Osteoblast (primary cell): ENCODE measurements at places on chromosomes 11 and 22.

DNA sequence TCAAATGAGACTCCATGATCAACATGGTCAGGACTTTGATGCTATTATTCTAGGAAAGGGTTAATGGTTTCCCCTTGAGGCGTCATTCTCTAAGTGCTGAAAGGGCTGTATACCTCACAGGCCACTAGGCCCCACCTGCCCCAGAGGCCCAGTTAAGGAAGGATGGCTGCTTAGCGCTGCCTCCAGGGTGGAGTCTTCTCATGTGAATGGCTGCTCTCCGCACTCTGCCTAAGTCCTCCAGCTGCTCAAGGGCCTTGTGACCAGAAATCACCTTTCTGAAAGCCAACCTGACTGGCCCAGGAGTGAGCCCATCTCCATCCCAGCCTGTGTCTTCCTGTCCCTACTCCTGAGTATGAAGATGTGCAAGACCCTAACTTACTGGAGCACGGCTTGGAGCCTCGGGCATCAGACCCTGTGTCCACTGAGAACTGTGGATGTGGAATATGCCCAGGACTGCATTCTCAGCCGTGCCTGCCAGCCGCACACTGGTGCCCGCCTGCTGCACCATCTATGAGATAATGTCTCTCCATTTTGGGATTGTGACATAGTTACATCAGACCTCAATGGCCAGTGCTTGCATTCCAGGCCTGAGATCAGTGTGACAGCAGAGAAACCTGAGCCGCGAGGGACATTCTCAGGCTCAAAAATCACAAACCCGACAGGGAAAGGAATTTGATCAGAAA lies 51.0 kb downstream of the SNX19 start:
- no peak for DNase-seq

GRCh38 chr11:111776398-111777093 lies 10.4 kb upstream of the PPP2R1B start:
- DNase-seq = no peak

- DNase-seq = no peak
Measured at GRCh38 chr11:118618115-118618990, 10.9 kb downstream of the PHLDB1 start.

GRCh38 chr22:20885557-20886323 lies 26.9 kb downstream of the SNAP29 start:
- peak; percentile 94 for DNase-seq

- no peak for DNase-seq
Measured at GRCh38 chr11:80424012-80424695, 983.3 kb upstream of the TENM4 start.

- DNase-seq = no peak
Measured at GRCh38 chr11:41534861-41535260, 75.4 kb upstream of the LRRC4C start.

DNA sequence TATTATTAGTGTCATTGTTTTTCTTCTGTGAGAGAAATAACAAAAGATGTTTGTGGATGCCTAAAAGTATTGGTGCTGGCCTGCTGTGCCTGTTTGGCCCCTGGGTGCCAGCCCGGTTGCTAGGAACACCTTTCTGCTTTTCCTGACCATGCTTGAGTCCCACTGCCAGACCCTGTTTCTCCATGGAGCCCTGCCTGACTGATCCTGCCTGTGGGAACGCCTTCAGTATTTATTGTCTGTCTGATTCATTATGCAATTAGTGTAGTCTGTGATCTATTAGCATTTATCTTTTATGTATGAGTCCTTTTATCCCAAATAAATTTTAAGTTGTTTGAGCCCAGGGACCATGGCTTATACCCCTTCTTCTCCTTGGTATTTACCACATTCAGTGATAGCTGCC lies 98.6 kb upstream of the MPPED2 start:
- no peak for DNase-seq

DNA sequence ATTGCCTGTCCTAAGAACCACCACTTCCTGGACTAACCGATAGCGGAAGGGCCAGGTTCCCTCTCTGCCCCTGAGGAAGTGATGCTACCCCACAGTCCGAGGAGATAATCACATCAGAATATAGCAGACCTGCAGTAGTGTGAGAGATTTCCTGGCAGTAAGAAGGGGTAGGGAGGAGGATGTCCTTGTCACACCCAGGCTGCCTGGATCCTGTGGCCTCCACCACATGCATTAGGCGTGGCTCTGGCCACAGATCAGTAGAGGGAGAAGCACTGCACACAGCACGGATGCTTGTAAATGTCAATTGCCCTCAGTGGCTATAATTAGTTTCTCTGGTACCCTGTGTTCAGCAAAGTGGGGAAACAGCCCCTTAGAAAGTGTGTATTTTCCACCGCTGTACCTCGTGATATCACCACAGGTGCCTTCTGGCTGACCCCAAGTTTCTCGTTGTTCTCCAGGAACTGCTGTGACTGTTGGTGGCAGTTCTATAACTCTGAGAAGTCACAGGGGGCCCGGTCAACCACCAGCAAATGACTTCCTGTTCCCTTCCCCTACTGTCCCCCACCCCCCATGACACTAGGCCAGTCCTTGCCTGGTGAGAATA lies 61.8 kb downstream of the UBASH3B start:
- DNase-seq = peak; percentile 14

DNA sequence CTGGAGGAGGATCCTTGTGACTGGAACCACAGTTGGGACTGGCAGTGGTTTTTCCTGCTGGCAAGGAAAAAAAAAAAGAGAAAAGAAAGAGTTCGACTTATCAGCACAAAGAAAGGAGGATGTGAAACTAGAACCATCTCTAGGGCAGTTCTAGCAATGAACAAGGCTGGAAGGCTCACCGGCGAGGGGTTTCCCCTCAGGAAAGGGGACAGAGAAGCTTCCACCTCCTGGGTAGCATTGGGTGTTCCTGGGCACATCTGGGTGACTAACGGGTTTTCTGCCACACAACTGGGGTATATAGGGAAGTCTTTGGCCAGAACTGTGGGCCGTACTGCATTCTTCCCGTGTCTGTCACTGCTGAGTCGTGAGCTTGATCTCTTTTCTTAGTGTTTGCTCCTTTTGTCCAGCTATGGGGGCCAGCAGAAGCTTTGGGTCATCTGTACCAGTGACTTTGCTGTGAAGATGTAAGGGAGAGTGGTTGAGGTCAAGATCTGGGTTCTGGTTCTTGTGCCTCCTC lies 109.4 kb upstream of the OR4B1 start:
- DNase-seq = no peak

DNA sequence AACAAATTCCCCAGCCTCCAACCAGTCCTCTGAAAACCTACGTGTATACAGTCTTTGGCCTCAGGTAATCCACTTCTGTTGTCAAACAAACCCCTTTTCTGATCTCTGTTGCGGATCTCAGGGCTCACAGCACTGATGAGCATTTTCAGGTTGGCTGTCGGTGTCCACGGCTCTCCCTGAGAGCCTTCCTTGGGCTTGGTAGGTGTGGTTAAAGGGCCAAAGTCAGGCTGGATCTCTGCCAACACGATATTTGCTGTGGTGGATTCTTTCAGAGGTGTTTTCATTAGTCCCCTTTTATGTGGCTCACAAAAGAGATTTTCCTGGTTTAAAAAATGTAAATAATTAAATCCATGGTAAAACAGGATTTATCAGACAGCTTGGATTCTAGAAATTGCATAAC lies 2.9 kb downstream of the E2F8 start:
- no peak for DNase-seq

DNA sequence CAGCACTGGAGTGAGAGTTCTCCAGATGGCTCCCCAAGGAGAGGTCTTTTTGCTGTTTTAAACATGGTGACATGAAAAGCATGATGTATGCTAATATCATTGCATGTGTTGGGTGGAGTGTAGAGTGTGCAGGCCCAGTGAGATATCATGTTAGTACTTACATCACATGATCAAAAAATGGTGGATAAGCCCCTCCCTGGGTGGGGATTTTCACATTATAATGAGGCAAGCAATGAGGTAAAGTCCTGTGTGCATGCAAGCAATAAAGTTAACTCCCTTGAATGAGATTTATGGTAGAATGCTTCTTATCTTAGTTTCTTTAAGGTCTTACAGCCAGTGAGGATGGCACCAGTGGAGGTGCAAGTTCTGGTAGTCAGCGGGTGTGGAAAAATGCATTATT lies 8.5 kb downstream of the FAM111B start:
- no peak for DNase-seq

DNA sequence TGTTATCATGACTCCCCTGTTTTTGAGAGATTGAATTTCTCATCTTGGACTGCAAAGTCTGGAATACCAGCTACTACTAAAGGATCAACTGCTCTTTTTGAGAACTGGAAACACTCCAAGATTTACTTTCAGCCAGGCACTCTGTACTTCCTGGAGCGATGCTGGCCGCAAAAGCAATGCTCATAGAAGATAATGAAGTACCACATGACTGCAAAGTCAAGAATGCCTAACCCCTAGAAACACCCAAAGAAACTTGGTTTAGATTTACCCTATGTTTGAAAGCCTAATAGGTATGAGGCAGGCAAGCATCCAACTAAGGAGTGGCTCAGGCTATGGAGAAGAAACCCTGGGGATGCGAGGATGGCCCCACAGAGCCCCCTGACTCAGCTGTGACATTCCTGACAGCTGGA lies 47.7 kb upstream of the ARHGAP20 start:
- DNase-seq = no peak

GRCh38 chr11:47606731-47607130 lies 12.5 kb upstream of the C1QTNF4 start:
- DNase-seq = peak; percentile 92

GRCh38 chr22:23779083-23779482 lies 6.4 kb downstream of the MMP11 start:
- DNase-seq = peak; percentile 75

- DNase-seq = peak; percentile 64
Measured at GRCh38 chr11:35167426-35167954, 28.5 kb downstream of the CD44 start.

DNA sequence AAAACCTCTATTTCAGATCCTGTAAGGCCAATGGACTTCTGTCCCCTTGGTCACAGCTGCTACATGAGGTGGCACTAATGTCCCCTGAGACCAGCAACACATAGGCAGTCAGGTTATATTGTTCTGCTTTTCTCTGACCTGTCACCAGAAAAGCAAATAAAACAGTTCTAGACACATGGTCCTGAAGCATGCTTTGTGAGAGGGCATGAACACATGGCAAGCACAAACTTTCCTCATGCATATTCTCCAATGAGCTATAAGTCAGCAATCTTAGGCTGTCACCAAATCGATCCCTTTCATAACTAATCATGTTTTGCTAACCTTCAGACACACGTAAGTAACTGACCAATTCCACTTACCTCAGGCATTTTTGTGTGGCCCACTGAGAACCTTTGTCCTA lies 225.4 kb upstream of the ZC3H12C start:
- no peak for DNase-seq

- no peak for DNase-seq
Measured at GRCh38 chr11:119886667-119887230, 157.7 kb upstream of the NECTIN1 start.

- DNase-seq = peak; percentile 64
Measured at GRCh38 chr11:76543006-76543703, 98.3 kb downstream of the EMSY start.

- DNase-seq = no peak
Measured at GRCh38 chr11:87712391-87712790, 462.9 kb downstream of the RAB38 start.

- no peak for DNase-seq
Measured at GRCh38 chr11:121703201-121703600, 250.4 kb upstream of the SORL1-AS1 start.

GRCh38 chr22:20422271-20423007 lies 15.2 kb downstream of the SCARF2 start:
- peak; percentile 96 for DNase-seq

- no peak for DNase-seq
Measured at GRCh38 chr11:36730761-36731160, 132.7 kb upstream of the RAG2 start.

DNA sequence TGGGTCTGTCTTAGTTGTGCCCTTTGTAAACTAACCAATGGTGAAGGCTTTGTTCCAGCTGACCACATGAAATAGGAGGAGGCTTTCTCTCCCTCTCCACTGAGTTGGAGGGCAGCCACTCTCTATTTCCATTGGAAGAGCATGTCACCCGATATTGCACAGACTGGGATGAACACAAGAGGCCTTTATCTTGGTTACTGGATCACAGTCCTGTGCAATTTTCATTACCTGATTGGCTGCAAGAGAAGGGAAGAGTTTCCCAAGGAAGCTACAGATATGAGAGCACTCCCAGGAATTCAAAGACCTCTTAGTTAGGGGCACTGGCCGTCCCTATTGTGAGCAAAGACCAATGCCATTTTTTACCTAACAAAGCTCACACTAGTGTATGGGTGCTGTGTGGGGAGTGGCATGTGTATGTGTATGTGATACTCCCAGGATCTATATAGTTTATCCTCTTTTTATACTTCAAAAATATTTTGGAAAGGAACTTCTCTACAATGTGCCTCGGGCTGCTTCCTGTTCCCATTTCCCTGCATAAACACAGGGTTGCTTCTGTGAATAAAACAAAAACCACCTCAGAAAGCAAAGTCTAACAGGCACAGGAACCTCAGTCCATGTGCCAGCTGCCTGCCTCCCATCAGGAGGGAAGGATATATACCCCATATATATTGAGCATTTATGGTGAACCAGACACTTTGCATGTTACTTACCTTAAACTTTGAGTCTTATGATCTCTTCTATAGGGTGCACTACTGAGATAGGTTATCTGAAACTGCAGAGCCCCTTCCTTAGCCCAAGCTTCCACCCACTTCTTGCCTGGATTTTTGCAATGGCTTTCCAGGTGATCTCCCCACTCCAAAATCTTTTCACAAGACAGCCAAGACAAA lies 126.5 kb downstream of the RASSF10 start:
- peak; percentile 86 for DNase-seq

GRCh38 chr11:34439610-34440198 lies 970 bp downstream of the CAT start:
- DNase-seq = no peak

DNA sequence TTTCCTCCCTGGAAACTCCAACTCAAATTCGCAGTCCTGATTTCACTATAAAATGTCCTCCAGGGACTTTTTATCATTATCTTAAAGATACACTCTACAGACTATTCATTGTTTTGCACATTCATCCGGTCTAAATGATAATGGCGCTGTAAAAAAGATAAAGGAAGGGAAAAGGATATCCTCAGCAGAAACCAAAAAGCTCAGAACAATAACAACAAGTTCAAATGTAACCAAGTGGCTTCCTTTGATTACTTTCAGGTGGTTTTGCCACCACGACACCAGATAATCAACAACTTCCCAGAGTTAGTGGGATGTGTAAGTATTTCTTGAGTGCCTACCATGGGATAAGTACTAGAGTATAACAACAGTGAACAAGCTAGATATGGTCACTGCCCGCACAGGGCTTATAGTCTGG lies 26.3 kb downstream of the PRCP start:
- no peak for DNase-seq

- peak; percentile 93 for DNase-seq
Measured at GRCh38 chr11:44604171-44604581, 38.7 kb downstream of the CD82 start.

DNA sequence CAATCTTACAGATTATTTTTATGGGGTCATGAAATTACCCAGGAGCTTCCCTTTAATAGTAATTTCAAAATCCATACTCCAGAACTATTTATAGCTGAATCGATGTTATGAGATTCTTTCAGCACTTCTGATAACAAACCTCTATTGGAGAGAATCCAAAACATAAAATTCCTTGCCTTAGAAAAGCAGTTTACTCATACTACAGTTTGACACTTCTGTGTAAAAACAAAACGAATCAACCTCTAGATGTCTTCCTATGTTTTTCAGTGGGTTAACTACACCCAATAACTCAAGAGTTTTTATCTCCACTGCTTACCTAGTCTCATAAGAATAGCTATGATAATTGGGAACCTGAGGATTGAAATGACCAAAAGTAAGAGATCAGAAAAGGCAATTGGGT lies 35.6 kb downstream of the KIF18A start:
- DNase-seq = peak; percentile 9

GRCh38 chr11:61041755-61042518 lies 60.4 kb upstream of the CD5 start:
- no peak for DNase-seq

- DNase-seq = peak; percentile 13
Measured at GRCh38 chr11:103016031-103016430, 60.5 kb upstream of the MMP13 start.
